ENCODE measurements at places on chromosomes 7 and 10.
A peak's percentile ranks its signal among the peaks of the same experiment; 100 is the strongest.

GRCh38 chr7:133060004-133060403 lies 21.9 kb downstream of the CHCHD3 start:
- DNase-seq, result no peak

DNA sequence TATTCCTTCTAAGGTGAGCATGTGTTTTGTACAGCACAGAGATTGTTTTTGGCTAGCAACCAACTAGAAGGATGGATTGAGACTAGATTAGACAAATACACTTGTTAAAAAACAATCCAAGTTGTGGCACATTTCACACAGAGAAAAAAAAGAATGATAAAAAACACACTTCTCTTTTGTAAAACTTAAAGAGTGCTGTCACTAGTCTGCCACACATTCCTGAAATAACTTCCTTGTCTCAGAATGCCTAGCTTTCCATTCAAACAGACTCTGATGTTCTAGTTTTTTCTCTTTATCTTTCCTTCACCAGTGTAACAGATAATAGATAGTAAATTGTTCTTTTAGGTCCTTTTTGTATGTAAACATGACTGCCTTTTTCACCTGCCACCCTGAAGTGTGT lies 11.4 kb downstream of the DLD start:
- DNase-seq, result no peak

DNA sequence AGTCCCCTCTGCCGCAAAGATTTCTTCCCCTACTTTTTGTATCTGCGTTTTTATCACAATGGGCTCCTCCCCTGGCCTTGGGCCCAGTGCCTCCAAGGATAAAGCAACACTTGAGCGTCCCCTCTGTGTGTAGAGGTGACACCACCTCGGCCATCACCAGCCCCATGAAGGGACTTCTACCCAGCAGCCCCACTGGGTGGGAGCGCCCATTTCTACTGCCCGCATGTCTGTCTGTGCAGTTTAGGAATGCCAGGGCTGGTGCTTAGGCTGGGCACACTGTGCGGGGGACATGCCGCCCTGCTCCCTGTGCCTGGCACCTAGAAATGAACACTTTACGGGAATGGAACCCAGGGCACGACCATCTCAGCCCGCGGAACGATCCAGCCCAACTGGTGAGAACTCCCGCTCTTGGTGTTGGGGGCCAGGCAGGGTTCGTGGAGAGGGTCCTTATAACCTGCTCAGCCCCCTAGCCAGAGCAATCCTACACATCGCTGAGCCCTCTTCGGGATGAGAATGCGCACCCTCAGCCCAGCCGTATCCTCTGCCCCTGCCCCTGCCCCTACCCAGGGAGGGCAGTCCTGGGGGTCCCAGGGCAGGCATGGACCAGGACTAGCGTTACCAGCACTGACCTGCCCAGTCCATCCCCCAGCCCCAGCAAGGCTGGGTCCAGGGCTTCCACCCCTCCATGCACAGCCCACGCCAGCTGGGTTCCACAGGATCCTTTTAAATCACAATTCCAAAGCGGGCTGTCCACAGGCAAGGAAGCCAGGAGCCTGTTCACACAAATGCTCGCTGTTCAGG lies 12.8 kb downstream of the CRYGN start:
- DNase-seq, result no peak

DNA sequence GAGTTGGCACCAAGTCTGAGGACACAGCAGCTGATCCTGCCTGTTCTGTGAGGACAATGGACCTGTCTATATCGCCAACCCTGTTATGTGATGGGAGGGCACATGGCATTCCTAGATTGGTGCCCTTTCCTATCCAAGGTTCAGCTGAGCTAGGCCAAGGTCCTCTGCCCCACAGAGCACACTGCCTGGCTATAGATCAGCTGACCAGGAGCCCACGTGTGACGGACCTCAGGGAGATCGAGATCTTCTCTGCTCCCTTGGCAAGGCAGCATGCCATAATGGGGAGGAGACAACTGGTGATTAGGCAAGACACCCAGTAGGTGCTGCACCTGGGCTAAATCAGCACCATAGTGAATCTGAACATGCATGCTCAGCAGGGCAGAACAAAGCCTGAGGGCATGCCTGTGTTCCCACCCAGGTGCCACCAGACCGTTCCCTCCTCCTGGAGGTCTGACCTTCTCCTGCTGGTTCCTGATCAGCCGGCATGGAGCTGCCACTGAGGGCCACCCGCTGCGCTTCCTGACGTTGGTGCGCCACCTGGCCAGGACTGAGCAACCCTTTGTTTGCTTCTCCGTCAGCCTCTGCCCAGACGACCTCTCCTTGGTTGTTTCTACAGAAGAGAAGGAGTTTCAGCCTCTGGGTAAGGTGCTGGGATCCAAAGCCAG lies 93.7 kb downstream of the WDFY4 start:
- DNase-seq, result no peak

GRCh38 chr10:34612446-34612845 lies 202.7 kb downstream of the PARD3 start:
- no peak for DNase-seq

GRCh38 chr7:39721919-39722597 lies 98.7 kb downstream of the RALA start:
- DNase-seq, result no peak

DNA sequence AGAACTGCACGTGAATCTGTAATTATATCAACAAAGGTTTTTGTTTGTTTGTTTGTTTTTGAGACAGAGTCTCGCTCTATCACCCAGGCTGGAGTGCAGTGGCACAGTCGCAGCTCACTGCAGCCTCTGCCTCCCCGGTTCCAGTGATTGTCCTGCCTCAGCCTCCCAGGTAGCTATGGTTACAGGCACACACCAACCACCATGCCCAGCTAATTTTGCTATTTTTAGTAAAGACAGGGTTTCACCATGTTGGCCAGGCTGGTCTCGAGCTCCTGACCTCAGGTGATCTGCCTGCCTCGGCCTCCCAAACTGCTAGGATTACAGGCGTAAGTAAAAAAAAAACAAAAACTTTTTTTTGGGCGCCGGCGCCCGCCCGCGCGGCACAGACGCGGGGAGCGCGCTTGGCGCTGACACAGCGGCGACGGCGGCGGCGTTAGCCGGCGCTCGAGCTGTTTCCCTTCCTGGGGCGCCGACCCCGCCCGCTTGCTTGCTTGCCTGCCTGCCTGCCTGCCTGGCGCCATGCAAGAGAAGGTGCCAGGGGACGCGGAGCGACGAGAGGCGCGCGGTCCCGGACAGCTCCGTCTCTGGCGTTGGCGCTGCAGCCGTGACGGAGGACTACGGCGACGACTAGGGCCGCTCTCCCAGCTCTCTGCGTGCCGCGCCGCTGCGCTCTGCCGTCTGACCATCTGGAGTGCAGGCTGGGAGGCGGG lies 171.4 kb upstream of the NUPR2 start:
- no peak for DNase-seq

DNA sequence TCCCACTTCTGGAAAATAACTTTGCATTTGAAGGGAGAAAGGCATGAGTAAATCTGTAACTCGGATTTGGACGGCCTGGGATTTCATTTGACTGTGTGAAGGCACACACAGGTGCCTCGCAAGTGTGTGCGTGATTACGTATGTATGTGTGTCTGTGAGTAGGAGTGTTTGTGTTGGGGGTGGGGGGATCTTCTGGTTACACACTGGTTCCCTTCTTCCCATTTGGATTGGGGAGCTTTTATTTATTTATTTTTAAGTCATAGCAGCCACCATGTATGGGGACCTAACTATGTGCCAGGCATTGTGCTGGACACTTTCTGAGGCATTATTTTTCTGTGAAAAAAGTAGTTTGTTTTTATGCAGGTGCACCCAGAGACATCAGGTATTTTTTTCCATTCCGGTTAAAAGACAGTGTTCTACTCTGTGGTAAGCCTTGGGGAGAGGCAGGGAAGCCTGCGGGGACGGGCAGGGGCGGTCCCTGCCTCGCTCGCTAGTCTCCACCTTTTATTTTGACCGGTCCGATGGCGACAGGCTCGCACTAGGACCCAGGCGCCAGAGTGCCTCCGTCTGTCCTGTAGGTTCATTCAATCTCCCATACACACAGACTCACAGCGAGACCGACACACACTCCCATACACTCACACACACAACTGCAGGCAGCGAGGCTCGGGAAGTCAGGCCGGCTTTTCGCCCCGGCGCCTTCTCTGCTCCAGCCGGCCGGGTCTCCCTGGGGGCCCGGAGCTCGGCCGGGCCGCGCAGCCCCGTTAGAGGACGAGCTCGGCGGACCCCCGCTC lies at the start of gene MXI1:
Gene MXI1 (plus strand): TSS at position 595 of the 794 bp plus-strand sequence. CDS start 204 bp downstream, outside the sequence.
- DNase-seq, result peak; percentile 54

- DNase-seq, result no peak
These were observed 354.5 kb upstream of the ZMIZ1 start for GRCh38 chr10:78714225-78714624.

- no peak for DNase-seq
These were observed 59.9 kb downstream of the COL26A1 start for GRCh38 chr7:101422356-101423195.

DNA sequence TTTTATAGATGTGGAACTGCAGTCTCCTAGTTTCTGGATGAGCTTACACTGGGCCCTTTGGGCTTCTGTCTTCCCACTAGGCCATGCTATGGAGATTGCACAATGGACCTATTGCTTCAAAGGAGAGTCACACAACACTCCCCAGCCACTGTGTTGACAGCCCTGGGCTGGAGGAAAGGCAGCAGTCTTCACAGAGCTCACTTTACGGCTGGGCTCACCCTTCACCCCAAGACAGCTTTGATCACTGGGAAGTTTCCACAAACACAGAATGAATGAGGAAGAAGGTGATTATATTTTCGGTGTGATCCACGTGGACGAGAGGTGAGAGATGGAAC lies 92.7 kb upstream of the GDF10 start:
- no peak for DNase-seq

DNA sequence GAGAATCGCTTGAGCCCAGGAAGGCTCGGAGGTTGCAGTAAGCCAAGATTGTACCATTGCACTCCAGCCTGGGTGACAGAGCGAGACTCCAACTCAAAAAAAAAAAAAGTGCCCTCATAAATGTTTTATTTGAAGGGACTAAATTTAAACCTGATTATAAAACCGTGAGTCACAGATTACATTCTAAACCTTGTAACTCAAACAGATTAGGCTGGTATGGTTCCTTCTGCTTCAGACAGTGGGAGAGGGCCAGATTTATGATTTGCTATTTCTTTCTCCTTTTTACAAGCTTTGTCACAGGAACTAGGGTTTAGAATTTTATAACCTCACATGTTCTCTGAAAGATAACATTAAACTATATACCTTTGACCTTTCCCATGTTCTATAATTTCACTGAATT lies 801.2 kb upstream of the ZWINT start:
- DNase-seq, result no peak

DNA sequence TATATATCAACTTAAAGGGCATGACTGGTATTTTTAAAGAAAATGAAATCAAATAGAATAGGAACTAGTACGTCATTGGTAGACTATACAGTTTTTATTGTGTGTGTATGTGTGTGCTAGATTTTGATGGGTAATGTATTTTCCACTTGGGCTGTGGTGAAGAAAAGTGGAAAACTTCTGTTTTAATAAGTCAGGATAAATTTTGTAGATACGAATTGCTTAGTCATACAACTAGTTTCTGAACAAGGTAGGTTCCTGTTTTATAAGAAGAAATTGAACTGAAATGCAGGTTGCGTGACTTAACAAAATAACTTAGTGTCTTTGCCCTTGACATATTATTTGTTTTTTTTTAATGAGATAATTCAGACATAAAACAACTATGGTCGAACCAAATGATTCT lies 24.3 kb downstream of the UBN2 start:
- DNase-seq, result no peak

DNA sequence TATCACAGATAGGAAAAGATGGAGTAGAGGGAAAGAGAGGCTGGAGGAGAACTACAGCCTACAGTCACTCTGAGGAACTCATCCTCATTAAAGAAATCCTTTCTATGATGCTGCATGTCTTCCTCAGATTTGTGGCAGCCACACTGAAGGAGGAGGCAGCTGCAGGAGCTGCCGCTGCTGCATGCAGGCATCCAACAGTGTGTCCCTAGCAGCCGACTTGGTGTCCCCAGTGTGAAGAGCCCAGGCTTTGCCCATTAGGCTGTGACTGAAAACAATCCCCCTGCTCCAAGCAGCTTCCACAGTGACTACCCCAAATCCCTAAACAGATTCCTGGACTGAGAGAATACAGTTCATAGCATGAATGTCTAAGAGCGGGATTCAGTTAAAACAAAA lies 23.1 kb downstream of the SKIDA1 start:
- no peak for DNase-seq

GRCh38 chr7:10083766-10084165 lies 889.9 kb upstream of the PHF14 start:
- DNase-seq, result no peak

DNA sequence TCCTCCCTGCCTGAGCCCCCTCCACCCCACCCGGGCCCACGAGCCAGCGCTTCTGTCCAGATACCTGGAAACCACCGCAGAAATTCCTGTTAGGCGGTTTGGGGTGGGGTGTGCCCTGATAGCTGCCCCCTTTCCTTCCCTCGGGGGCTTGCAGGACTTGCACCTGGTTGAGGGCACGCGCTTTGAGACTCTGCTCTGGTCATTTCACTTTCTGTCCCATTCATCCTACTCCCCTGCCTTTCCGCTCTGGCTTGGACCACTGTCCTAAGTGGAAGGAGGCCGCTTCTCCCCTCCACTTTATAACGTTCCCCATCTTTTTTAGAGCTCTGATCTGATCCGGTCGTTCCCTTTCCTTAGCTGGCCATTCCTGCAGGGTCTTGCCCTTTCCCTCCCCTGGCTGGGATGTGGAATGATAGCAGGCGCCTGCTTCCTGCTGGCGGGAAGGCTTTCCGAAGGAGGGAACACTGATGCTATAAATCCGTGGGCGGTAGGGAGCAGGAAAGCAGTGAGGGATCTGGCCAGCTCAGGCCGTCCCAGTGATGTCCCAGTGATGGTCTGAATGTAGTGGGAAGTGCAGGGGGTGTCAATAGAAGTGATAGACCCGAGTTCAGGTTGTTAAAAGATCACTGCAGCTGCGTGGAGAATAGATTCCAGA lies 852 bp upstream of the PRKAR1B start:
- DNase-seq, result no peak

DNA sequence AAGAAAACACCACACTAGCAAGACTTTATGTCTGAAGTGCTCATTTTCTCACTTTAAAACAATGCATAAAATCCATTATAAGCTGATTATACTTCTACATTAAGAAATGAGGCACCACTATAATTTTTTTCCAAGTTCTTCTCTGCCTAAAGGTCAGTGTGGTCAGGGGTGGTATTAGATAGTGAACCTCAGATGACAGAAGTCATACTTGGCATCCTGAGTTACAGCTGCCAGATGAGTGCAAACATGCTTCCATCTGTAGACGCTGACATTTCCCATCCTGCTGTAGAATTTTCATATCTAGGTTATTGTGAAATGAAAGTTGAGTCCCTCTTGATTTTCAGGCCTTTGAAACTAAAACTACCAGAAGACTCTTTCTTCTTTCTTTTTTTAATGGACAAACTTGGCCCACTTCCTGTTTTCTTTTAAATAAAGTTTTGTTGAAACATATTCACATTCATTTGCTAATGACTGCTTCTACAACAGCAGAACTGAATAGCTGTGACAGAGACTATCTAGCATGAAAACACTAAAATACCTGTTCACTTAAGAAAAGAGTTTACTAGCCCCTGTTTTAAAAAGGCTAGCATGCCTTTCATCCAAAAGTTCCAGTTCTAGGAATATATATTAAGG lies 900.8 kb downstream of the XPNPEP1 start:
- DNase-seq, result no peak
